ENCODE measurements at places on chromosomes 6 and 20.
A peak's percentile ranks its signal among the peaks of the same experiment; 100 is the strongest.

DNA sequence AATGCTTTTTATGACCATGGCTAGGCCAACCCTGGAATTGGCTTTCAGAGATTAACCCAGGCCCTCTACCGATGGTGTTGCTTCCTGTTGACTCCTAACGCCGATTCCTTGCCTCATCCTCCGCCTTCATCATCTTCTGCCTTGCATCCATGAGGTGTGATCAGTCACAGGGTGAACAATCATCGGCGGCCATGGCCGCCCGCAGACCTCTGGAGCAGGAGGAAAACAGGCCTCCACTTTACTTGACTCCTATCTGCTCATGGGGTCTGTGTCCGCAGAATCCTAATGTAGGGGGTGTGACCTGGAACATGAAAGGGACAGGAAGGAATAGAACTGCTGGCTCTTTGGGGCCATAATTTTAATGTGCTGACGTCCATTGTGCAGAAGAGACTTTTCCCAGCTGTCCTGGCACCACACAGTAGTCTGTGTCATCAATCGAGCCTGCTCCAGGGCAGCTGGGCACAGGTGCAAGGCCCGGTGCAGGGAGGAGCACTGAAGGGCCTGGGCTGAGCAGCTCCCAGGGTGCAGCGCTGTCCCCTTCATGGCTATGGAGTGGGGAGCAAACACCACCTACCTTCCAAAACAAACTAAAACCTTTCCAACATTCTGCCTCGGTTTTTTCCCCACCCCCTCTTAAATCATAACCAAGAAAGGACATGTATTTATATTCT, 8.0 kb downstream of the SLC22A3 start:
- no peak for ATAC-seq

DNA sequence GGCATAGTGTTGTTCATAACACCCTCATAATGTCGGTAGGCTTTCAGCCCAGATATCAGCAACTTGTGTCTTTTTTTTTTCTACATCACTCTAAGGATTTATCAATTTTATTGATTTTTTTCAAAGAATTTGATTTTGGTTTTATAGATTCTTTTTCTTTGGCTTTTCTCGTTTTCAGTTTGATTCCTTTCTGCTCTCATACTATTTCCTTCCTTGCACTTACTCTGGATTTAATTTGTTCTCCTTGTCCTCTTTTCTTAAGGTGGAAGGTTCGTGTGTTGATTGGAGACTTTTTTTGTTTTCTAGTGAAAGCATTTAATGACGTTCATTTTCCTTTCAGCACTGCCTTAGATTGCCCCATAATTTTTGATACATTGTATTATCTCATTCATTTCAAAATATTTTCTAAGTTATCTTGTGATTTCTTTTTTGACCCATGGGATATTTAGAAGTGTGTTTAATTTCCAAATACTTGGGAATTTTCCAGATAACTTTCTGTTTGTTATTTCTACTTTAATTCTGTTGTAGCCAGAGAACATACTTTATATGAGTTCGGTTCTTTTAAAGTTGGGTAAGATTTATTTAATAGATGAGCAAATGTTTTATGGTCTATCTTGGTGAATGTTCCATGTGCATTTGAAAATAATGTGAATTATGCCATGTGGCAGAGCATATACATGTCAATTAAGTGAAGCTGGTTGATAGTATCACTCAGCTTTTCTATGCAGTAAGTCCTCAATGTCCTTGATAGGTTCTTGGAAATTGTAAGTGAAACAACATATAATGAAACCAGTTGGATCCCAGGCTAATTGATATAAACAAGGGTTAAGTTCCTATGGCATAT, 62.8 kb downstream of the IRF4 start:
- no peak for ATAC-seq

- ATAC-seq: peak; percentile 71
Observed at GRCh38 chr20:5569021-5569420, 181.2 kb upstream of the SHLD1 start.

- no peak for ATAC-seq
Observed at GRCh38 chr20:59365611-59366285, 65.3 kb downstream of the EDN3 start.

- ATAC-seq: no peak
Observed at GRCh38 chr6:137871291-137871690, 4.2 kb downstream of the TNFAIP3 start.

DNA sequence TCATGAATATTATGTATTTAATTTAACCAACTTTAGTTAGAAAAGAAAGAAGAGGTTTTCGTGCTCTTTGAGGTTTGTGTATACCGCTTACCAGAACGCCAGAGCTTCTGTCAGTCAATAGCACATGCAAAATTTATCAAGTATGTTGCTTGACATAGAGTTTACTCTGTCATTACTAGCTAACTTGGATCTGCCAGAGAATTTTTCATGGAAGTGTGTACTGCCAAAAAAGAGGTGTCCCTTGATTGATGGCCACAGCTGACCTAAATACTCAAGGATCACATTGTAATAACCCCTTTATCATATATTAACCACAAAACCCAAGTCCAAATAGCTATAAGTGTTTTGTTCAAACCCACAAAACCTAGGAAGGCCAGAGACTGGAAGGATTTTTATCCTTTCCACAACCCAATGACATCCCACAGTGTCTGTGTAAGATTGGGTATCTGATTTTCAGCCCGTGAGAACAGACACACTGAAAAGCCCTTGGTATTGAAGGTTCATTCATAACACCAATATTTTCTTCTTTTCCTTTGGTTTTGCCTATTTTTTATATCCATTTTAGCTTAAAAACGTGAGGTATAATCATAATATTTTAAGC, 194.0 kb upstream of the EYA4 start:
- no peak for ATAC-seq

All from stimulated activated memory B cell treated with anti-CD40 and anti-IgM and Interleukin-4, amounts not matched to agents 10 μg/mL and 1 μg/mL and 100 μg/mL, for 72 hours (primary cell).